ENCODE measurements at places on chromosomes 5 and 9.

DNA sequence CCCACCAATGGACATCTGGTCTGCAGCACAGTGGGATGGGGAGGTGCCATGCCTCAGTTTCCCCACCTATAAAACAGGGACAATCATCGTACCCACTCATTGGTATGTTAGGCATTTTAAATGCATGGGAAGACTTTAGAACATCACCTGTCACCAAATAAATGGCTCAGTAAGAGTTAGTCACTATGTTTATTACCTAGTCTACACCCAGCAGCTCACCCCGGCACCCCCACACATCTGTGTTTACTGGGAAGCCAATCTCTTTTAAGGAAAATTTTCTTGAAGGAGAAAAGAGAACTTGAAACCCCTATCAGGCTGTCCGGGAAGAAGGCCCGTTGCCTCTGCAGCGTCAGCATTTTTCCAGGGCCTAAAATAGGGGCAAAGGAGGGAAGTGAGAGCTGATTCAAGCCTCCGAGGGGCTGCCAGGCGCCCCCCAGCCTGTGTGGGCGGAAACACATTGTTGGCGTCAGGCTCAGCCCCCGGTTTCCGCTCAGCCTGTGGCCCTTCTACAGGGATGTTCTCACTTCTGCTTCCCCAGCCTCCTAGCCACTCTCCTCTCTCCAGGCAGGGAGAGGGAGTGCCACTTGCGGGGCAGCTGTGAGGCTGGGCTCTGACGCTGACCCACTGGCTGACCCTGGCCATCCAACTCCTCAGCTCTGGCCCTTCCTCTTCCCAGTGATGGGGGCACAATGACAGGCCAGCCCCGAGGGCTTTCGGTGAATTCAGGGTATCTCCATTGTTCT lies 4.6 kb downstream of the CSF1R start:
- DNase-seq, result peak; percentile 82

GRCh38 chr5:102830241-102830640 lies 75.1 kb downstream of the PAM start:
- no peak for DNase-seq

DNA sequence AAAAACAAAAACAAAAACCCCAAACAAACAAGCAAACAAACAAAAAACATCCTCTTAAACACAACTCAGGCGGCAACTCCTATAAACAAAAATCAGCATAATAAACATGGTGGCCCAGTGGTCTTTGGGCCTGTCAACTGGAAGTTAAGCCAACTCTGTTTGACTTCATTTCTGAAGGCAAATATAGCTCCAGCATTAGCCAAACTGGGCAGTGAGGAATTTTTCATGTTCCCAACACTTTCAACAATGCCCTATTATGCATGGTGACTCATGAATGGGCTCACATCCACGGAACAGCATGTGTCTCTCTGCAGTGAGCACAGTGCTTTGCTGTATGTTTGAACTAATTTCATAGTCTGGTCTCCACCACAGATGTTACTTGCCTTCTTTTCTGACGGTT lies 143.9 kb upstream of the STC2 start:
- peak; percentile 98 for DNase-seq

DNA sequence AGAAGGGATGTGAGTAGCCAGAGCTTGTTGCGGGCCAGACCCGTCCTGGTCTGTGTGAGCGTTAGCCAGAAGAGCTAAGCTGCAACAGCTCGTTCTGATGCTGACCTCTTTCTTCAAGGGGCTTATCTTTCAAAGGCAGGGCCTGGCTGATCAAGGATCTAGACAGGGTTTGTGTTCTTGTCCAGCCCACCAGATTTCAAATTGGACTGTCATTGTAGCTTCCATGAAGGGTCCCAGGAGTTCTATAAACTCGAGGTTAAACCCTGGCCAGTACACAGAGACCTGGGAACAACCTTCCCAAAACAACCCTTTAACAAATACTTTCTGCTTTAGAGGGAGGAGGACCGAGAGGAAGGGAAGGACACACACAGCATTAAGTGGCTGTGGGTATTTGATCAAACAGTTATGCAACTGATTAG lies 153.0 kb upstream of the TUT7 start:
- no peak for DNase-seq

GRCh38 chr9:111994831-111995458 lies 98.3 kb downstream of the UGCG start:
- no peak for DNase-seq
